ENCODE measurements at places on chromosomes 5 and 9.
A peak's percentile ranks its signal among the peaks of the same experiment; 100 is the strongest.

DNA sequence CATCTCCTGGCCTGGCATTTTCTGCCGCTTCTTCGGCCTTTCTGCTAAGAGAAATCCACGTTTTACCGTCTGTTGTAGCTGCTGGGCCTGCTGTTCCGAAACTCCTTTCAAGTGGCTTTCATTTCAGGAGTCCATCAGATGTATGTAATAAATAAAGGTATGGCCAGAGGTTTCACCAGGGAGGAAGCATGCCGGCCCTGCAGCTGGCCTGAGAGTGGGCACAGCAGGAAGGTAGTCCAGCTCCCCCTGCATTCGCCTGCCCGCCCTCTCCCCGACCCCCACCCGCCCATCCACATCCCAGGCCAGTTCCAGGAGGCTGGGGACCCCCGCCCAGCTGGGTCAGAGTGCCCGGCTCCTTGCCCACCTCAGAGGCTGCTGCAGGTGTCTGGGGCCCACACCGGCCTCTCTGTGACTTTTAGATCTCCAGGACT, 46.4 kb upstream of the EXOC3 start:
- DNase-seq = peak; percentile 45

GRCh38 chr9:111484572-111484894, 350 bp upstream of the ECPAS start:
- peak; percentile 61 for DNase-seq

DNA sequence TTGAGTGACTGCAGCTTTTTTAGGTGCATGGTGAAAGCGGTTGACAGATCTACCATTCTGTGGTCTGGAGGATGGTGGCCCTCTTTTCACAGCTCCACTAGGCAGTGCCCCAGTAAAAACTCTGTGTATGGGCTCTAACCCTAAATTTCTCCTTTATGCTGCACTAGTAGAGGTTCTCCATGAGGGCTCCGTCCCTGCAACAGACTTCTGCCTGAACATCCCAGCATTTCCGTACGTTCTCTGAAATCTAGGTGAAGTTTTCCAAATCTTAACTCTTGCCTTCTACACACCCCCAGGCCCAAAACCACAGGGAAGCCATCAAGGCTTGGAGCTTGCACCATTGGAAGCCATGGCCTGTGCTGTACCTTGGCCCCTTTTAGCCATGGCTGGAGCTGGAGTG, 1898.1 kb upstream of the NUDT12 start:
- peak; percentile 32 for DNase-seq

DNA sequence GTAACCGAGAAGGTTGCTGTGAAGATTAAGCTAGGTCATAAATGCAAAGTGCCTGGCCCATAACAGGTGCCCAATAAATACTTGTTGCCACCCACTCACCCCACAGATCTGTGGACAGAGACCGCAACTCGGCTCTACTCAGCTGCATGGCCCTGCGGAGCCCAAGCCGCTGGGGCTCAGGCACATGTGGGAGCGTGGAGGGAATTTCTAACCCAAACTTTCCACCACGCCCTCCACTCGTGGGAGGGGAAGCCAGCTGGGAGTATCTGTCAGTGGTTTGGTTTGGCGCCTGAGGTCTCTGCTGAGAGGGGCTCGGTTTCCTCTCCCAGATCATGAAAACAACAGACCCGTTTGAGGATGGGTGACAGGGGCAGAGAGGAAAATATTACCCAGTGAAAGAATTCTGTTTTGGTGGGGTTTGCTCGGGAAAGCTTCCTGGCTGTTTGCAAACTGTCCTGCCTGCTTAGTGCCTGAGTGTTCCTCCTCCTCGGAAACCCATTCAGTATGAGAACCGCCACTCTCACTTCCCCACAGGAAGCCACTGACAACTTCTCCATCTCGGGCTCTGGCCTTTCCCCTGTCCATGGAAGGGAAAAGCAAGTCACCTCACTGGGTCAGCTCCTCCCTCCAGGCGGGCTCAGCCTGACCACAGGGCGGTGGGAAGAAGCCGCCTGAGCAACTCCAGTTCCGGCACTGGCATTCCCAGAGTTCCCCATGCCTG, 60.1 kb downstream of the RGS3 start:
- DNase-seq = no peak

- no peak for DNase-seq
These were observed 12.5 kb downstream of the HAPLN1 start for GRCh38 chr5:83708170-83708569.

DNA sequence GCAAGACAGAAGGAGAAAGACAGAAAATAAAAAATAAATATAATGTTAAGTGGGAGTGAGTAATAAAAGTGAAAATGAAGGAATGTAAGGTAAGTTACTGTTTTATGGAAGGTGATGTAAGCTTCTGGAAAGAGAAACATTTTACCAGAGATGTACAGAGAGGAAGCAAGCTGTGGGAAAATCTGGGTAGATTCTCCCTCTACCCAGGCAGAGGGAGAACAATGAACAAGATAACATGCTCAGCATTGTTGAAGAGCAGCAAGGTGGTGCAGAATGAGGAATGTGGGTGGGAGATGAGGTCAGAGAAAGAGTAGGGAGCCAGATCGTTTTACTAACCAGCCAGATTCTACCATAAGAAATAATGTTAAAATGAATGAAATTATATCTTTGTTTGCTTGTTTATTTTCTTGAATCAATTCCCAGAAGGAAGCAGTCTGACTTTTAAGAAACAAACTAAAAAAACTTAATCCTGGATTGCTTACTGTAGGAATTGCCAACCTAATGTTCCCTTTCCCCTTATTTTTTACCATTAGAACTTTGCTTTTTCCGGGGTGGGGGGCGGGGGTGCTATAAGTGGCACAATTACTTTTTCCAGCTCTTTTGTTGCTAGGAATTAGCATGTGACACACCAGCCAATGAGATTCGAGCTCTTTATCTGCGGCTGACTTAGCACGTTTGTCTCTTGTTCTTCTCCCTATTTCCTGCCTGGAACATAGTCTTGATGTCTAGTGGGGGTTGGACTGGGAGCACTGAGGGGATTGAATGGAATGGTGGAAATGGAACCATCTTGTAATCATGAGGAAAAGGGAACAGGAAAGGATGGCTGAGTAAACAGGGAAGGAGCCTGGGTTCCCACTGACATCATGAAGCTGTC, 356.7 kb downstream of the TMEM167A start:
- no peak for DNase-seq

DNA sequence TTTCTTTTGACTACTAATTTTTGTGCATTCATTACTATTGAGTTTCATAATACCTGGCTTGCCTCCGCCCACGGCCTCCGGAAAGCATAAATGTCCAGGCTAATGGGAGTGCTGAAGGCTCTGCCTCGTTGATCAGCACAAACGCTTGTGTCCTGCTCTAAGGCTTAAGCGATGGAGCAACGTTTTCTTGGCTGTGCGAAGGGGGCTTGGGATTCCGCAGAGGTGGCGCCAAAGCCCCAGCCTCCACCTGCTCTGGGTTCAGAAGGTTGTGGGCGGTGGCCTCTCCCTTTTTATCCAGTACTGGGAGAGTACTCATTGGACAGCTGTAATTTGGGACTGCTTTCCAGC, 19.7 kb downstream of the ANXA2R start:
- DNase-seq = peak; percentile 77

GRCh38 chr5:146772881-146773466, 105.6 kb downstream of the PPP2R2B start:
- no peak for DNase-seq

- DNase-seq = no peak
These were observed 65.9 kb downstream of the ZFAND5 start for GRCh38 chr9:72299017-72299603.

- DNase-seq = no peak
These were observed 17.5 kb downstream of the IRF1 start for GRCh38 chr5:132473019-132473531.

GRCh38 chr5:92179651-92180050, 796.5 kb upstream of the ARRDC3 start:
- no peak for DNase-seq

GRCh38 chr5:118354797-118355196, 633.5 kb downstream of the DTWD2 start:
- peak; percentile 53 for DNase-seq

DNA sequence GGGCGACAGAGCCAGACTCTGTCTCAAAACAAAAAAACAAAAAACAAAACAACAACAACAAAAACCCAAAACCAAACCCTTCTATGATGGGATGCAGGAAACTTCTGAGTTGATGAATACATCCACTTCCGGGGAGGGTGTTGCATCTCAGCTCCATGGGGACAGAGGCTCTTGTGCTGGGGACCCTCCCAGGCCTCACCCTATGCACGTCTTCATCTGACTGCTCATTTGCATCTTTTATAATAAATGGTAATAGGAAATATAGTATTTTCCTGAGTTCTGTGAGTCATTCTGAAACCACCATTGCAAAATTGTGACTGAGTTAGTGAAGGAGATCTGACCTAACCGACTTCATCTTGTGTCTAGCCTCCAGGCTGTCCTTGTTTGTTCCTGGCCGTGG, 109.5 kb upstream of the SLC28A3 start:
- no peak for DNase-seq

- DNase-seq = peak; percentile 84
These were observed at the start of gene RASGEF1C for GRCh38 chr5:180209137-180209581. Gene RASGEF1C (minus strand): TSS chr5:180209211. CDS start chr5:180138052, 71,159 bp downstream.

- peak; percentile 72 for DNase-seq
These were observed 73.7 kb upstream of the FST start for GRCh38 chr5:53406630-53407316.

- no peak for DNase-seq
These were observed 316.8 kb downstream of the NDUFS4 start for GRCh38 chr5:53877243-53877642.
